ENCODE measurements at places on chromosomes 3 and 15.

GRCh38 chr3:145536461-145536860 lies 624.5 kb downstream of the PLOD2 start:
- ATAC-seq, result no peak

DNA sequence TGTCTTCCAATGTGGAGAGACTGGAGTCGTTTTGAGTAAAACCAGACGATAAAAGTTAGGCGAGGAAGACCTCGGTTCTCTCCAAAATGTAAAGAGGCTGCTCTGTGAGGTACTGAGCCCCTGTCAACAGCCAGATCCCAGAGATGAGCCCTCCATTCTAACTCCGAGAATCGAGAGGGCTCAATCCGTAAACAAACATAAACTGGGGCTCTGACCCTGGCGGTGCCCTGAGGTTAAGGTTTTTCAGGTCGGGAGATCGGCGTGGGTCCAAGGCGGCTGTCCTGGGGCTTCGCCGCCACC lies 417 bp downstream of the TBCCD1 start:
- peak; percentile 0 for ATAC-seq

DNA sequence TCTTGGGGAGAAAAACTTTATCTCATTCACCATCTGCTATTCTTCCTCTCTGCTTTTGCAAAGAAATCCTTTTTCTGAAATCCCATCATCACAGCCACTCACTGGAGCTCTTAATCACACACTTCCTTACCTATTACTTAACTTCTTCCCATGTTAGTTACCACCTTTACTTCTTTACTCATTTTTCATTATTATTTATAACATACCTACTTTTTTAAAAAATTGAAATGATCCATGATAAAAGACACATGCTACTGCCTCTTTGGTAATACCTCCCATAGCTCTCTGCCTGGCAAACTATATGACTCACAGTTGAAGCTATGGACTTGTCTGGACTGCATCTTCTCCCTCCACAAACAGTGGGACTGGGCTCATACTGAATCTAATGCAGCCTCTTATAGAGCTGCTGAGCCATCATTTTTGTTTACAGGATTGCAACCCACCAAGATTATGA lies 150.3 kb downstream of the TNIK start:
- ATAC-seq, result peak; percentile 65

- peak; percentile 80 for ATAC-seq
Measured at GRCh38 chr15:57432141-57432741, 55.9 kb downstream of the CGNL1 start.

DNA sequence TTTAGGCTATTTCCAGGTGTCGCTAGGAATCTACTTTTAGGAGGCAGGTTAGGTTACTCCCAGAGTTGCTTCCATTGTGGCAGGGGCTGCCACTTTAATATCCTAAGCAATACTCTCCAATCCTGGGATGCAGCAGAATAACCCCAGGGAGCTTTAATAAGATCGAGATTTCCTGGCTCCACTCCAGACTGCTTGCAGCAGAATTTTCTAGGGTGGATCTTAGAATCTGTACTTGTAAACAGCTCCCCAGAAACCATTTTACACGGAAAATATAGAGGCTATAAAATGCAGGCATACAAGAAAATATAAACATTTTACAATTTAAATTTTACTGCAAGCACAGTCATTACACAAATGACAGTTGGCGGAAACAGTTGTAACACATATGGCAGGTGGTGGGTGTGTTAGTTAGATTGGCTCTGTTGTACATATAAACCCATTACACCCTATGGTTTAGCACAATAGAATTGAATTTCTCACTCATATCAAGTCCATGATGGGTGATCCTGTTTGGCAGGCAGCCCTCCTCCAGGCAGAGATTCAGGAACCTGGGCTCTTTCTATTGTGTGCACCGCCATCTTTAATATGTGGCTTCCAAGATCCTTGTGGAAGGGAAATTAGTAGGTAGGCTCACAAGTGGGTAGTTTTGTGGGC lies 35.0 kb upstream of the TNFAIP8L3 start:
- peak; percentile 13 for ATAC-seq

DNA sequence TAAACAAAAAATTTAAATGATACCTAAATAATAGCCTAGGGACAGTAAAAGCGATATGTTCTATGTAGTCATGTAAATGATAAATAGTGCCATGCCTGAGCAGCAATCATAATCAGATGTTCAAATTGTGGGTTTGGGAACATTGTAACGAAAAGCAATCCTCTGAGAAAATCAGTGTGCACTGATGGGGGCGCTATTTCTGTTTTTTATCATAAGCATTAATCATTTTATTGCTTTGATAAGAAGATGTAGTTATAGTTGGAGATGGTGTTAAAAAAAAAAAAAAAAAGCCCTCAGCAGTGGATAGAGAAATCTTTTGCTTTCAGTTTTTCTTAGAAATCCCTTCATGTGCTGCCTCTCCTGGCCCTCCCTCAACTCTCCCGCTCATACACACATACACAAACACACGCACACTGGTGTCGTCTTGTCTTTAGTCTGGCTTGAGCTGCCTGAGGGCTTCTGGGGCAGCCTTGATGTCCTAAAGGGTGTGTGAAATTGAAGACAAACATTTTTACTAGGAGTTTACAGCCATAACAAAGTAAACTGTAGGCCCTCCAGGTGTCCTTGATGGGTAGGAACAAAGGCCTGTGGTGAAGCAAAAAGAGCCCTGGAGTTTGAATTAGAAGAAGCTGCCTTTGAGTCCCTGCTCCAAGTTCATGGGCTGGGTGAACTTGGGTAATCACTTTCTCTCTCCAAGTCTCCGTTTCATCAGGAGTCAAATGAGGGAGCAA lies 428.1 kb downstream of the SOX2 start:
- no peak for ATAC-seq

GRCh38 chr3:4394048-4394447 lies 73.0 kb downstream of the SUMF1 start:
- ATAC-seq, result no peak

- no peak for ATAC-seq
Measured at GRCh38 chr3:77682162-77682561, 642.3 kb downstream of the ROBO2 start.

DNA sequence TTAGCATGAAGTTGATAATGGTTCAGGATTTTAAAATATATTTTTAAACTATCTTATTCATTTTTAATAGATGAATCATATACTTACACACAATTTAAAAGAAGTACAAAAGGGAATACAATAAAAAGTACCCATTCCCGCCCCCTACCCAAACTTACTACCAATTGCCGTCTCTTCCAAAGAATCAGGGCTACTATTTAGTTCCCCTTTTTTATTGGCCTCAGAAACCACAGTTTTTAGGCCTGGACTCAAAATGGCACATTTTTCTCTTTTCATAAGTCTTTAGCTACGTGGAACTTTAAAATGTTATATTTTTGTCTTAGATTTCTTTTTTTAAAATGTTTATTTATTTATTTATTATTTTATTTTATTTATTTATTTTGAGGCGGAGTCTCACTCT lies 18.0 kb downstream of the LRRK1 start:
- no peak for ATAC-seq

GRCh38 chr15:43776718-43777266 lies at the start of gene ELL3:
TSS of gene ELL3 (minus strand) at chr15:43776966. CDS start at chr15:43776901, 65 bp downstream.
- ATAC-seq, result peak; percentile 76

GRCh38 chr3:81406318-81406717 lies 355.1 kb downstream of the GBE1 start:
- no peak for ATAC-seq

- ATAC-seq, result peak; percentile 55
Measured at GRCh38 chr15:91694131-91694830, 159.2 kb upstream of the SLCO3A1 start.

GRCh38 chr15:43186003-43186353 lies 775 bp downstream of the CCNDBP1 start:
- peak; percentile 3 for ATAC-seq

- peak; percentile 50 for ATAC-seq
Measured at GRCh38 chr3:98563661-98564281, 29.6 kb downstream of the CPOX start.

DNA sequence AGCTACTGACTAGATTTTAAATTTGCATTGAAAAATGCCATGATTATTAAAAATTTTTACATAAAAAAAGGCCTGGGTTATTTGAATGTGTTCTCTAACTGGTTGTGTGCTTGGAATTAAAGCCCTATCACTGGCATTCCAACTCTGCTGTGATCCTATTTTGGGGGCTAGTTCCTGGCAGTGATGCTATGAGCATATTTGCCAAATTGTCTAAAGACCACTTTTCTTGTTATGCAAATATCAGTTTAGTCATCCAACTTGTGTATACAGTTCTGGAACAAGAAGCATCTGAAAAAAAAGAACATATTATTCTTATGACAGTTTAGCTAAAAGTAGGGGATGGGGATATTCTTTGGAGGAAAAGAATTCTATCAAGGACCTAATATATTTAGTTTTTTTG lies 243.4 kb upstream of the ZNF717 start:
- no peak for ATAC-seq

DNA sequence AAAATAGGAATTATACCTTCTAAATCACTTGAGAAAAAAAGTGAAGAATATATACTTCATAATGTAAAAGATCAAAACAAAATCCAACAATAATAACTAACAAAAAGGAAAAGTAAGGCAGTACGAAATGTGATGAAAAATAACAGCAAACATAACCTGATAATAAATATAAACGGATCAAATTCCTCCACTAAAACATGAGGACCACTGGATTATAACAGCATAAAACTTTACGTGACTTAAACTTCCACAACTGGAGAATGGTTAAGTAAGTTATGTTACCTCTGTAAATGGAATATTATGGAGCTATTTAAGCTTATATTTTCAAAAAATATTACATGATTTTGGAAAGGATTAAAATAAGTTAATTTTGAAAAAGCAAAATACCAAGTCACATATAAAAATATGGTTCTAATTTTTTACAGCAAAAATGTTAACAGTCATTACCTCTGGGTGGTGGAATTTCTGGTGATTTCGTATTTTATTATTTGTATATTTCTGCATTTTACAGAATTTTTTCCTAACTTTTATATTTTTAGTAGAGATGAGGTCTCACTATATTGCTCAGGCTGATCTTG lies 7.0 kb downstream of the SLC6A20 start:
- ATAC-seq, result no peak

All from motor neuron (in vitro differentiated cells).